ENCODE measurements at places on chromosomes 1 and 21.

- no peak for DNase-seq
Measured at GRCh38 chr1:108747898-108748297, 1.4 kb downstream of the STXBP3 start.

DNA sequence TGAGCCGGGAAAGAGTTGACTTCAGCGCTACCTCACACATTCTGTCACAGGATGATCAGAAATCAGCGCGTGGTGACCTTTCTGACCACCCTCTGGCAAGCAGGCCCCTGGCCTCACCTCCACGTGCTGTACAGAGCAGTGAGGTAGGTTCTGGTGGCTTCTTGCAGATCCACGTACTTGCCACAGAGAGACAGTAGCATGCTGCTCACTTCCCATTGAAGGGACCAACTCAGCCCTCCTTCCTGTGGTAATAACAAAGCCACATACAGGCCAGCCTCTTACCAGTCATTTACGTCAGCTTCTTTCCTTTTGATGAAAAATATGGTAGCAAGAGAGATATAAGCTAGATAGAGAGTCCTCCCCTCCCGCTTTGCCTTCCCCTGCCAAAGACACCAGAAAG, 200.7 kb downstream of the CHRM3 start:
- no peak for DNase-seq

DNA sequence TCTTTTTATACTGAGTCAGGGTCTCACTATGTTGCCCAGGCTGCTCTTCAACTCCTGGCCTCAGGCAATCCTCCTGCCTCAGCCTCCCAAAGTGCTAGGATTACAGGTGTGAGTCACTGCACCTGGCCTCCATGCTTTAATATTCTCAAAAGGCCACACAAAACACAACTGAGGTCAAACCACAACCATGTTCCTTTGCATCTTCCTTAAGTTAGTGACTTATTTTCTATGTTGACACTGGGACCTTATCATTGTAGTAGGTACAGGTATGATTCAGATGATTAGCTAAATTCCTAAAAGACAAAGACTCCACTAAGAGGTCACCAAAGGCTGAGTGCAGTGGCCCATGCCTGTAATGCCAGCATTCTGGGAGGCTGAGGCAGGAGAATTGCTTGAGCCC, 131.9 kb upstream of the ATP1B1 start:
- no peak for DNase-seq

- DNase-seq = peak; percentile 43
Measured at GRCh38 chr1:86447198-86447790, 21.4 kb upstream of the CLCA1 start.

GRCh38 chr1:173267453-173267945, 60.4 kb upstream of the TNFSF4 start:
- DNase-seq = no peak

GRCh38 chr21:25441835-25442234, 165.4 kb downstream of the MRPL39 start:
- DNase-seq = no peak

DNA sequence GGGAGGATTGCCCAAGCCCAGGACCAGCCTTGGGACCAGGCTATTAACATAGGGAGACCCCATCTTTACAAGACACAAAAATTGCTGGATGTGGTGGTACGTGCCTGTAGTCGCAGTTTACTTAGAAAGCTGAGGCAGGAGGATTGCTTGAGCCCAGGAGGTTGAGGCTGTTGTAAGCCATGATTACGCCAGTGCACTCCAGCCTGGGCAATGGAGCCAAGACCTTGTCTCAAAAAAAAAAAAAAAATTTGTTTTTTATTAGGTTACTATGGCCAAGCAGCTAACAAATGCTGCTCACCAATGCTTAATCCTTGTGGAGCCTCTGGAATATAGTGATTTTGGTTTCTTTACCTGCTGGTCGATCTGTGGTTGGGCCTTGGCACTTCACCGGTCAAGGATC, 8.8 kb downstream of the ARID1A start:
- no peak for DNase-seq

Data from C1 segment of cervical spinal cord (tissue), 14 donors.